ENCODE measurements at places on chromosomes 1 and 21. TPM values are rescaled to one million over a fixed set of nuclear protein-coding genes. Genes with fewer than 3 reads are reported as not detected.

GRCh38 chr1:242128951-242129502 is 130.1 kb upstream of the MAP1LC3C start:
- H3K27ac ChIP-seq: no peak overlapping the region
- no peaks in the 10 kb centered on the region for H3K4me1 ChIP-seq
- no peaks in the 10 kb centered on the region for H3K27me3 ChIP-seq
- no peak for DNase-seq
- H3K36me3 ChIP-seq: no peaks in the 10 kb centered on the region
- H3K4me3 ChIP-seq: no peak overlapping the region

GRCh38 chr1:223048026-223048425 is 95.0 kb downstream of the TLR5 start:
- no peak overlapping the region for H3K4me3 ChIP-seq
- no peak for DNase-seq
- no peak overlapping the region for H3K27ac ChIP-seq
- H3K27me3 ChIP-seq: no peaks in the 10 kb centered on the region
- no peaks in the 10 kb centered on the region for H3K4me1 ChIP-seq

DNA sequence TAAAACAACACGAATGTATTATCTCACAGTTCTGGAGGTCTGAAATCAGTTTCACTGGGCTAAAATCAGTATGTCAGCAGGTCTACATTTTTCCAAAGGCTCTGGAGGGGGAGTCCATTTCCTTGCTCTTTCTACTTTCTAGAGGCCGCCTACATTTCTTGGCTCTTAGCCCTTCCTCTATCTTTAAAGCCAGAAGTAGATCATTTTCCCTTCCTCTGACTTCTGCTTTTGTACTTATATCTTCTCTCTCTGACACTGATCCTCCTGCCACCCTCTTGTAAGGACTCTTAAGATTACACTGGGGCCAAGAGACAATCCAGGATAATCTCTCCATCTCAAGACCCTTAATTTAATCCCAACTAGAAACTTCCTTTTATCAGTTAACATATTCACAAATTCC is 41.4 kb downstream of the MSH4 start:
- no peak overlapping the region for H3K27ac ChIP-seq
- no peaks in the 10 kb centered on the region for H3K4me1 ChIP-seq
- H3K36me3 ChIP-seq: no peaks in the 10 kb centered on the region
- no peak for DNase-seq
- no peak overlapping the region for H3K4me3 ChIP-seq

DNA sequence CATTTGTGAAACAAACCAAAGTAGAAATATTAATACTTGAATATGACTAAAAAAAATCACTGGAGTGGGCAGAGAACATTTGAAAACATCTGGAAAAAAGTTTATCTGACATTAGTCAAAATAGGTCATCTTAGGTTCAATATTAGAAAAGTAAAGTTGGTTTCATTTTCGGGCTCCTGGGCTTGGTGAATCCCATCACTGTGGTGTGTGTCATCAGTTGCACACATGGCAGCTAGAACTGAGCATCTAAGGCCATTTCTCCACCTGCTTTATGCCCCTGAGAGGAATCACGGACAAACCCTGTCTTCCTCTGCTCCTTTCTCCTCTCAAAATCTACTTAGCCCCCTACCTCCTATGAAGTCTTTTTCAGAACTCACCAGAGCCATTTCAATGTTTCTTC is 5.4 kb downstream of the HSD11B1 start:
- H3K4me3 ChIP-seq: no peak overlapping the region
- H3K27me3 ChIP-seq: no peaks in the 10 kb centered on the region

- no peak for DNase-seq
- H3K4me3 ChIP-seq: no peak overlapping the region
- no peaks in the 10 kb centered on the region for H3K27me3 ChIP-seq
- no peak overlapping the region for H3K27ac ChIP-seq
These were observed 33.3 kb downstream of the TIAM1 start for GRCh38 chr21:31310750-31311149.

DNA sequence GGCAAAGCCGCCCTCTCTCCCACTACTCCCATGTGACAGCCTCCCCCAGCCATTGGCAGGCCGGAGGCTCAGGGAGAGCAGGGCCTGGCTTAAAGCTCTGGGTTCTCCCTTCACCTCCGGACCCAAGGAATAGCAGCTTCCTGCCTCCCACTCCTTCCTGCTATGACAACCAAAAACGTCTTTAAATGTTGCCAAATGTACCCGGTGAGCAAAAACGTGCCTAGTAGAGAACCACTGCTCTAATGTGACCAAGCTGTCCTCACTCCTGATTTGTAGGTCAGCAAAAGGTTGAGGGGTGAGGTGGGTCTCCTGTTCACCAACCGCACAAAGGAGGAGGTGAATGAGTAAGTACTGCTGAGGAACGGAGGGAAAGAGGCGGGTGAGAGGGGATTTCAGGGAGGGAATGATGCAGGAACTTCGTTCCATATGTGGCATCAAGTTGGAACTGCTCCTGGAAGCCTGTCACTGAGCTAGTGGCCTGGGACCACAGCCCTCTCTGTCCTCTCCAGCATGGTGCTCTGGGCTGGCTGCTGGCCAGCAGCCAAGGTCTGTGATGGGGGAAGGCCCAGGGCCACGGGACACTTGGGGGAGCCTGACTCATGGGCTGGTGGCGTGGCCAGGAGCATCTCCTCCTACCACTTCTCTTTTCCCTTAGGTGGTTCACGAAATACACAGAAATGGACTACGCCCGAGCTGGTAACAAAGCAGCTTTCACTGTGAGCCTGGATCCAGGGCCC is 5.7 kb downstream of the MRTO4 start:
- H3K27ac ChIP-seq: no peak overlapping the region
- peaks cover 23% of the 10 kb centered on the region for H3K4me1 ChIP-seq
- H3K36me3 ChIP-seq: peaks cover 48% of the 10 kb centered on the region
- no peak for DNase-seq

The AIM2 gene
- 0.41 TPM for total RNA-seq

The RGS8 gene
- total RNA-seq: 0.05 TPM

The OR6K3 gene
- not detected for total RNA-seq

The TTC39A gene
- 25.7 TPM for total RNA-seq

The RGS13 gene
- 0.22 TPM for total RNA-seq

The CFAP74 gene
- total RNA-seq: not detected

The NBL1 gene
- total RNA-seq: 30.0 TPM
